ENCODE measurements at places on chromosomes 6 and 20. TPM values are rescaled to one million over a fixed set of nuclear protein-coding genes. Genes with fewer than 3 reads are reported as not detected.

GRCh38 chr20:17061715-17062114 is 165.1 kb upstream of the PCSK2 start:
- H3K27ac ChIP-seq, result no peak overlapping the region
- no peaks in the 10 kb centered on the region for H3K36me3 ChIP-seq
- H3K4me3 ChIP-seq, result no peak overlapping the region
- no peaks in the 10 kb centered on the region for H3K4me1 ChIP-seq

IRAK1BP1 gene
- 2.9 TPM for total RNA-seq

HLA-DMB gene
- 4.3 TPM for total RNA-seq

DNA sequence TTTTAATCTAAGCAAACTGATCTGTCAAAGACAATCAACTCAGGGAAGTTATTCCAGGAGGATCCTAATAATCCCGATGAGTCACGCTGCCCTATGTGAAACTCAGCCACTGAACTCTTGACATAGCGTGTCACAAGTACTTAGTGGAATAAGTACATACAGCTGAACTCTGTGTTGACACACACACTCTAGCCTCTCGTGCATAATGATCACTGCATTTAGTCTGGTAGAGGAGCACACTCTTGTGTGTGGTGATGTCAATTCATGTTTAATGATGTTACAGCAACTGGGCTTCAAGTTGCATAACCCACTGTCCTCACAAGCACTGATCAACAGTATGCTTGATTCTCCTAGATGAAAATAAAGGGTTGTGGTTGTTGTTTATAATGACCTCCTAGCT is 148.3 kb downstream of the HACE1 start:
- no peaks in the 10 kb centered on the region for H3K27me3 ChIP-seq
- H3K36me3 ChIP-seq, result no peaks in the 10 kb centered on the region
- DNase-seq, result no peak
- H3K4me1 ChIP-seq, result peaks cover under 1% of the 10 kb centered on the region
- H3K4me3 ChIP-seq, result no peak overlapping the region

DNA sequence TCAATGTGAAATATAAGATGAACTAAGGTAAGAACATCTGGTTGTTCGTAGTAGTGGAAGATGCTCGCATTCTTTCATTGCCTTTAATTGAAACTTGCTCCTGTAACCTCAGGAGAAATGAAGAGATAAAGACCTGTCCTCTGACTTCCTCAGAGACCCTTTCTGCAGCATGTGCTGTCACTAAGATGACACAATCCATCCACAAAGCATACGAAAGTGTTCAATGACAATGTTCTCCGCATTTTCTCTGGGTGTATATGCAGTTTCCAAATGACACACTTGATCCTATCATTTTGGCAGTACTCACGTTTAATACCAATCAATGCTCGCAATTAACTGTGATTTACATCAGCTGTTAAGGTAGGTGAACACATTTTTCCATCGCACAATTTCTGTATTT is 65.8 kb downstream of the PRL start:
- no peaks in the 10 kb centered on the region for H3K4me1 ChIP-seq
- no peaks in the 10 kb centered on the region for H3K27me3 ChIP-seq
- H3K27ac ChIP-seq, result no peak overlapping the region
- H3K4me3 ChIP-seq, result no peak overlapping the region

DEFB124 gene
- not detected for total RNA-seq

GRCh38 chr20:1979106-1979778 is 14.6 kb downstream of the PDYN start:
- H3K27ac ChIP-seq, result no peak overlapping the region
- no peak for DNase-seq
- no peaks in the 10 kb centered on the region for H3K36me3 ChIP-seq
- H3K4me3 ChIP-seq, result no peak overlapping the region

DNA sequence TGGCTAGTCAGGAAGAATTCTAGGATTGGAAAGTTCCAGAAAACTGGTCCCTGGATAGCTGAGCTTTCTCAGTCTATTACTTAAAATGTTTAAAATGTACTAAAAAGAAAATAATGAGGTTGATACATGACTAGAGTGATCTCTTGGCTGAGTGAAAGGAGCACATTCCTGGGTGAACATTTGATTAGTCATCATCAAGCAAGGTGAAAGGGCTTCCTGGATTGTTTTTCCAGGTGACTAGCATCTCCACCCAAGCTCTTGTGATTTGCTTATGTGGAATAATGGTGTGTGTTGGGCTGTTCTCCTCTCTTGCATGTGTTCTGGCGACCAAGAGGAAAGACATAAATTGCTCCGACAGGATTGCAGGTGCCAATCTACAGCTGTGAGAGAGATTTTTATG is 42.9 kb downstream of the PKIB start:
- no peaks in the 10 kb centered on the region for H3K4me1 ChIP-seq
- no peaks in the 10 kb centered on the region for H3K36me3 ChIP-seq
- H3K27me3 ChIP-seq, result no peaks in the 10 kb centered on the region
- no peak for DNase-seq
- H3K4me3 ChIP-seq, result no peak overlapping the region

GRCh38 chr6:89921691-89922090 is 27.4 kb downstream of the GJA10 start:
- no peak overlapping the region for H3K4me3 ChIP-seq
- H3K4me1 ChIP-seq, result no peaks in the 10 kb centered on the region
- H3K36me3 ChIP-seq, result no peaks in the 10 kb centered on the region

DNA sequence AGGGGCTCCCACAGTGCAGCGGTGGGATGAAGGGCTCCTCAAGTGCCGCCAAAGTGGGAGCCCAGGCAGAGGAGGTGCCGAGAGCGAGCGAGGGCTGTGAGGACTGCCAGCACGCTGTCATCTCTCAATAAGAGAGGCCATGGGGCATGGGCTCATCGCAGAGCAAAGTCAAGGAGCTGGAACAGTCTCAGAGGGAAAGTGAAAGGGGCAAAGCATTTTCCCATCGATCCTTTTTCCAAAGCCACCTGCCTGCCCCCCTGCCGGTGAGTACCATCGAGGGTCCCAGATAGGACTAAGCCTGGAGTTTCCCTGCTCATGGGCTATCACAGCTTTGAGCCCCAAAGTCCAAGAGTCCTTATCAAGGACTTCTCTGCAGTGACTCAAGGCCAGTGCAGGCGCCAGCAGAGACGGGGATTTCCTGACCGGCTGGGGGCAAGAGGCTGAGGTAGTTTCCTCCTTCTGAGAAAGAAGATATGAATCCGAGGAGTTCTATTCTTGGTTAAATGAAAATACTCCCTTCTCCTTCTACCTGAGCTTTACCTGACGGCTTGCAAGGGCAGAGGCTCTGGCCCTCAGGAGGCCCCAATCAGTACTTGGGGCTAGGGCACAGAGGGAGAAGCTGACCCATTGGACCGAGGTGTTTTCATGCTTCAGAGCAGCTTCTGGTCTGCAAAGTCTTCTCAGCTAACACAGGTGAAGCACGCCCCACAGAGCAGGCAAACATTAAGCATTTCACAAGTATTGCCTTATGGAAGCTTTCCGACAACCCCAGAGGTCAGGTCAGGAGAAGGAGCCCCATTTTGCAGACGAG is 22.6 kb downstream of the ETV7 start:
- no peak overlapping the region for H3K27ac ChIP-seq
- H3K27me3 ChIP-seq, result no peaks in the 10 kb centered on the region
- DNase-seq, result no peak
- peaks cover 3% of the 10 kb centered on the region for H3K4me1 ChIP-seq

- no peaks in the 10 kb centered on the region for H3K4me1 ChIP-seq
- H3K27ac ChIP-seq, result no peak overlapping the region
- H3K36me3 ChIP-seq, result no peaks in the 10 kb centered on the region
- no peaks in the 10 kb centered on the region for H3K27me3 ChIP-seq
- no peak overlapping the region for H3K4me3 ChIP-seq
Observed at GRCh38 chr6:84353459-84354423, 126.3 kb upstream of the CEP162 start.

SKIC2 gene
- 114 TPM for total RNA-seq

- H3K4me1 ChIP-seq, result no peaks in the 10 kb centered on the region
- DNase-seq, result no peak
- no peaks in the 10 kb centered on the region for H3K27me3 ChIP-seq
- no peak overlapping the region for H3K4me3 ChIP-seq
- no peaks in the 10 kb centered on the region for H3K36me3 ChIP-seq
Observed at GRCh38 chr6:145147559-145147958, 587.8 kb downstream of the EPM2A start.
